ENCODE measurements at places on chromosomes 1 and 21.
A peak's percentile ranks its signal among the peaks of the same experiment; 100 is the strongest.

DNA sequence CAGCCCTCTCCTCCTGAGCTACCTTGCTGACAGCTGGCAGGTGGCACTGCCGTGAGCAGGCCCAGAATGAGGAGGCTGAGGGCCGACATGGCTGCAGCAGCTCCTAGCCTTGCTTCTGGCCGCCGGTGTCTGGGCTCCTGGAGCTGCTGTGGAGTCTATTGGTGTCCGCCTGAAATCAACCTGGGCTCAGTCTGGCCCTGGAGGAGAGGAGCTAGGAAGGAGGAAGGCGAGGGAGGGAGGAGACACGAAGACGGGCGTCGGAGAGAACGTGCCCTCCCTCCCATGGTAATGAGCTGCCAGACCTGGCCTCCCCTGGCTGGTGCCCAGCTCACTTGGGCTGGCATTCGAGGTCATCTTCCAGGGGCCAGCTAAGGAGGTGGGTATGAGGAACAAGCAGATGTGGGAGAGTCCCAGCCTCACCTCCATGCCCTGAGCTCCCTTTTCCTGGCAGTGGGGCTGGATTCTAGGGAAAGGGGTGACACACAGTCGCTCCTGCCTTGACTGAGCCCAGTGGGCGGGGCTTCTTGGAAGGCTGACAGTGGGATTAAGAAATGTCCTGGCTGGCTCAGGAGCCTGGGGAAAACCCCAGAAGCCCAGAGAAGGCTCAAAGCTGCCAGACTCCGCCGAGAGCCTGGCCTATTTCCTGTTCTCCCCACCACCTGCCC lies at the start of gene PDZK1IP1:
PDZK1IP1 (minus strand) TSS at position 193 of the 665 bp plus-strand sequence; CDS start at position 89, 104 bp downstream.
- peak; percentile 55 for DNase-seq

- no peak for DNase-seq
These were observed 15.2 kb upstream of the ALX3 start for GRCh38 chr1:110085671-110086070.

- DNase-seq = no peak
These were observed 43.4 kb downstream of the AHDC1 start for GRCh38 chr1:27560268-27561123.

DNA sequence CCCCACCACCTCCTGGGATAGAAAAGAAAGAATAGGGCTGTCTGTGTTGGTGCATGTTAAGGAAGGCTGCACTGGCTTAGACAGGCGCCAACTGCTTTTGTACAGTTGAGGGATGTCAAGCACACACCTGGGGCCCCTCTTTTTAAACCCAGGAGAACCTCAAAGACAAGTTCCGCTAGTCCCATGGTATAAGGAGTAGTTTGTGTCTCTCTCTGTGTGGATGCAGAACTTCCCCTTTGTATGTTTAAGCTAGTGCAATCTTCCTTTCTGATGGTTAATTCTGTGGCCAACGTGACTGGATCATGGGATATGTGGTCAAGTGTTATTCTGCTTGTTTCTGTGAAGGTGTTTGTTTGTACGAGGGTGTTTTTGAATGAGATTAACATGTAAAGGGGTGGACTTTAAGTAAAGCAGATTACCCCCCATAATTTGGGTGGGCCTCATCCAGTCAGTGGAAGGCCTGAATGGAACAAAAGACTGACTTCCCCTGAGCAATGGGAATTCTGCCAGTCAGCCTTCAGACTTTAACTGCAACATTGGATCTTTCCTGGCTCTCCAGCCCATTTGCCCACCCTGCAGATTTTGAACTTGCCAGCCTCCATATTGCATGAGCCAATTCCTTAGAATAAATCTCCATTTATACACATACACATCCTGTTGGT lies 9.5 kb upstream of the DUSP10 start:
- peak; percentile 68 for DNase-seq

- no peak for DNase-seq
These were observed 213.5 kb downstream of the LYPLAL1 start for GRCh38 chr1:219387211-219387610.

DNA sequence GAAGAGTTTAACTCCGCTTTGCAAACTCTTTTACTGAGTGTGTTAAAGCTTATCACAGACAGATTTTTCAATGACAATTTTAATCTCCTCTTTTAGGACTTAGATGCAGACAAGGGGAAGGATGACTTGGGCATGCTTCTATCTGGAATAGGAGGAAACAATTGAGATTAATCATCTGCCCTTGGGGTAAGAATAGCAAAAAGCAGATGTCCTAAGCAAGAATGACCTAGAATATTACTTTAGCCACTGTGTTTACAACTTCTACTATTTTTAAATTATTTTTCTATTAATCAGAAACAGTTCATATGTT lies 569.0 kb upstream of the ADGRL2 start:
- DNase-seq = no peak

DNA sequence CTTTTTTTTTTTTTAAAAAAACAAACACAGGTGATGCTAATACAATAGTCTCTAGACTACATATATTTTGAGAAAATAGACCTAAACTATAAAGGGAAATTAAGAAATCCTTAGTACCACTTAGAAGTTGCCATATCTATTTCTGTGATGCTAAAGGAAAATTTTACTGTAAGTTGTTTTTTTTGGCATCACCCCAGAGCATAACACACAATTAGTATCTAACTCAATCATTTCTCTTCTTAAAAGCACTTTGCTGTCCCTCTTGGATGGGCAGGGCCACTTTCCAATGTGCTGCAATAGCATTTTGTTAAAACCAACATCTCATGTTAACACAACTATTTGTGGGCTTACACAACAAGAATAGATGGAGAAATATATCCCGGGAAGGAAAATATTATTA lies 91.9 kb downstream of the GABPA start:
- DNase-seq = no peak

- DNase-seq = no peak
These were observed 53.9 kb upstream of the LBR start for GRCh38 chr1:225481738-225482137.

GRCh38 chr1:45299981-45300668 lies 26.6 kb upstream of the HPDL start:
- DNase-seq = peak; percentile 65

- DNase-seq = no peak
These were observed 201.1 kb downstream of the PRDM2 start for GRCh38 chr1:13901039-13901438.

DNA sequence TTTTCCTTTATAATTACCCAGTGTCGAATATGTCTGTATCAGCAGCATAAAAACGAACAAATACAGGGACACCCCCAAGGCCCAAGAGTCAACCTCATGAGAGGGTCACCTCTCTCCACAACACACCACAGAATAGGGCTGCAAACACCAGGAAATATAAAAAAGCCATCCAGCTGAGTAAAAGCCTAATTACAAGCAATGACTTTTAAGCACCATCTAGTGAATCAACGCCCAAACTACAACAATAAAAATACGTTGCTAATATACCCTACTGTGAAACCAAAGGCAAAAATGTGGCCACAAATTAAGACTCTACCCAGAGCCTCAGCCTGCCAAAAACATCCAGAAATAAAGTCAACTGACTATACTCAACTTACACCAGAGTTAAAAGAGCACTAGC lies 817.9 kb upstream of the NEGR1 start:
- DNase-seq = no peak

- no peak for DNase-seq
These were observed 98.4 kb upstream of the USP25 start for GRCh38 chr21:15631342-15631741.

GRCh38 chr1:236535190-236535589 lies 11.4 kb downstream of the LGALS8 start:
- no peak for DNase-seq

DNA sequence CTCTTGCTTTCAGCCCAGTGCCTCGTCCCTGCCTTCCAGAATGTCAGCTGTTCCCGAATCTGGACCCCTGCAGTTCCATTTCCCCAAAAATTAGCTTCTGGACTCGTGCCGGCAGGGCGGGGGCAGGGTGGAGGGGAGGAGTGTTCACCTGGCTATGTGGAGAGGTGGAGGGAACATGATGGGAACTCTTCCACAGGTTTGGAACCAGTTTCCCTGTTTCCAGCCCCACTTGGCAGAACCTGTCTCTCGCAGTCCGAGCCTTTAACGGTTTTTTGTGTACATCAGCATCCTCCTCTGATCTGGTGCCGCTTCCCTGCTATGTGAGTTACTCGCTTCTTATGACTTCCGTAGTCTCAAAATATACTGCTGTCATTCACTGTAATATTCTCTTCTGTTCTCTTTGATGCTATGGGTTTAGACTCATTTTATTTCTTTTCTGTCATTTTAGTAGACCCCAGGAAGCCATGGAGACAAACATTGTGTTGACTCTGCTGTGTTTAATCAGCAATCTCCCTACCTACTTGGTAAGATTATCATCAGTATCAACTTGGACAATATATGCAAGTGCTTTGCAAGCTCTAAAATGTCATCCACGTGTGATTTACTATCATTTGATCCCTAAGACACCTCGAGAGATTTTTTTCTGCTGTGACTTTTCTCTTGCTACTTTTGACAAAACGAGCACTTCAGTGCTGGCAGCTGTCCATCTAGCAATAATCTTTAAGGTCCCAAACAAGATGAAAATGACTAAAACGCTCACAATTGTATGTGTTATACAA lies 33.3 kb upstream of the HNRNPU start:
- no peak for DNase-seq

- DNase-seq = no peak
These were observed 20.5 kb downstream of the OLFML3 start for GRCh38 chr1:113999799-114000198.

DNA sequence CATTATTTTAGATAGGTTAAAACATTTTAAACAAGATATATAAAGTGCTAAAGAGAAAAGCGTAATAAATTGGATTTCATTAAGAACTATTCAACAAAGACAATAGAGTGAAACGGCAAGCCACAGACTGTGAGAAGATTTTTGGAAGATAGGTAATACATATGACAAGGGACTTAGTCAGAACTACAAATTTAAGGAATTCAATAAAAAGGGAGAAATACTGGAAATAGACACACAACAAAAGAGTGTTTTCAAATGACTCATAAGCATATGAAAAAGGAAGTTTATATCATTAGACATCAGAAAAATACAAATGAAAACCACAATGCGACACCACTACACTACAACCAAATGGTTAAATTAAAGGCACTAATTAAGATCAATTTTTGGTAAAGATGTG lies 90.5 kb downstream of the GDAP2 start:
- no peak for DNase-seq

- DNase-seq = no peak
These were observed 47.0 kb downstream of the DDR2 start for GRCh38 chr1:162679298-162679697.

- DNase-seq = no peak
These were observed 5.9 kb upstream of the DHX9 start for GRCh38 chr1:182833271-182833670.

- peak; percentile 17 for DNase-seq
These were observed 940 bp upstream of the ATAD3A start for GRCh38 chr1:1510912-1511532.

DNA sequence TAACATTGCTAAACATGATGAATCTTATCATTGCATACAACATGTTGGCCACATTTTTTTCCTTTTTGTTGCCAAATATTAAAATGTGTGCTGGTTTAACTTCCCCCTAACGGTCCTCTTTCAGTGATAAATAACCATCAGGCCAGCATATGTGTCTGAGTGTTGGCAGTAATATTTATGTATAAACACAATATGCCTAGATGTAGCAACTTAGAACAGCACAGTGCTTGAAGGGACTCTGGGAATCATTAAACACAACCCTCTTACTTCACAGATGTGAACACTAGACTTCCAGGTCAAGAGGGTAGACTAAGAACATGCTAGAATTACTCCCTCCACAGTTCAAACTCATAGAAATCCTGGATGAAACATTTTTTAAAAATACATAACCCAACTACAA lies 581.8 kb downstream of the PLPP3 start:
- DNase-seq = no peak

Measured in inflammatory macrophage treated with lipopolysaccharide for 4 hours (primary cell).